ENCODE measurements at places on chromosomes 1 and 21.

DNA sequence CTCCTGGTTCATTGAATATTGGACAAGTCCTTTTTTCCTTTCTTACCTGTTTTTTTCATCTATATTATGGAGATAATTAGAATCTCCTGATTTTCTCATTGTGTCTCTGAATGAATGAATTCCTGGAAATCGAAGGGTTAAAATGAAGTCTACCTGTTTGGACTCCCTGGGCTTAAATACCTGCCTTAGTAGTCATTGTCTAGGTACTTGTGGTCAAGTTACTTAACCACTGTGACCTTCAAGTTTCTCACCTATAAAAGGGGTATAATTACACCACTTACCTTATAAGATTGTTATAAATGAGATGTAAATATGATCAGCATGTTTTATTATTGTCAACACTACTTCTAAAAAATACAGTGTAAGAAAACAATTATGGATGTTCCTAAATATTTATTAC is 9.0 kb upstream of the TBX19 start:
- no peak for DNase-seq

DNA sequence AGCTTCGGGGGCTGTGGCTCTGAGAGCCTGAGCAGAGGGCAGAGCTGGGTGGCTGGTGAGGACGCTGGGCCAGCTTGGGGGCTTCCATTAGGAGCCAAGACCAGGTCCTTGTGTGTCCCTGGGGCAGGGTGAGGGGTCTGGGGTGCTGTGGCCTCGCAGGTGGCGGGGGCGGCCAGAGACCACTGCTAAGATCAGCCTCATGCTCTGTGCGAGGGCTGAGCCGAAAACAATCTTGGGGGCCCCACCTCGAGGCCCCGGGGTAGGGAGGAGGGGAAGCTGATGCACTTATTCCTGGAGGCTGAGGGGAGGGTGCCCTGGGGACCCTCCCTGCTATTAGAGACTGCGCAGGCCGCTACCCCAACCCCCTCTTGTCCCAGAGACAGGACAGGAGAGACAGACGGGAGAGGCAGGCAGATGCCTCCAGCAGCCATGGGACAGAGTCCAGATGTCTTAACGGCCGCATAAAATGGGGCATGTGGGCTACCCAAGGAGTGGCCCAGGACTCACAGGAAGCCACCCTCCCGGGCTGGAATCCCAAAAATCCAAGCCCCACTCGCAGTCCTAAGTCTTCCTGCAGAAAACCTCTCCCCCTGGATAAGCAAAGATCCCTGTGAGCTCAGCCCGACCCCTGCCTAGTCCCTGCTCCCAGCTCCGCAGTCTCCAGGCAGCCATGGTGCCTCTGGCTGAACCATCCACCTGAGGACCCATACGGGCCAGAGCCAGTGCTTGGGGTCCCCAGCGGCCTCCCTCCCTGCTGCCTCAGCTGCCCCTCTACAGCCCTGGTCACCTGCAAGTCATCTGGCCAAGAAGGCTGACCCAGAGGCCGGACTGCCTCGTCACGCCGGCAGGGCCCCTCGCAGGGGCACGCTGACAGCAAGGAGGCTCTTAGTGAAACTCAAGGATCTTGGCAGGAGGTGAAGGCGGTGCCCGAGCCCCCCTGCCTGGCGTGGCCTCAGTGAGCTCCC is 43.6 kb upstream of the COL18A1 start:
- DNase-seq, result no peak

DNA sequence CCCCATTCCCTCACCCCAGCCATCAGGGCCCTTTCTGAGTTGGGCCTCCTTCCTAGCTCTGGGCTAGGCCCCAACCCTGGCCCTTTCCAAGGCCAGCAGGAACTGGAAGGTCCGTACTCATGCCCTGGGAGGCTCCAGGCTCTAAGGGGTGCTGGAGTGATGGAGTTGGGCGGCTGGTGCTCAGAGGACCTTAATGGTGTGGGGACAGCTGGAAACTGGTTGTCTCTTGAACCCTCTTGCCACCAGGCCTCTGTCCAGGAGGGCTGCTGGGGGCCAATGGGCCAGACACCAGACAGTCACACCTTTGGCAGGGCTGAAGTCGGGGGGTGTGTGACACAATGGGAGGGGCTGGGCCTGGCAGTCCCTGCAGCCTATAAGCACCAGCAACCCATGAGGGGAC is 9.2 kb upstream of the PADI1 start:
- no peak for DNase-seq

GRCh38 chr1:201551877-201552731 is 13.2 kb downstream of the NAV1 start:
- DNase-seq, result no peak

- no peak for DNase-seq
Measured at GRCh38 chr1:183000167-183000962, 22.9 kb upstream of the LAMC1 start.

DNA sequence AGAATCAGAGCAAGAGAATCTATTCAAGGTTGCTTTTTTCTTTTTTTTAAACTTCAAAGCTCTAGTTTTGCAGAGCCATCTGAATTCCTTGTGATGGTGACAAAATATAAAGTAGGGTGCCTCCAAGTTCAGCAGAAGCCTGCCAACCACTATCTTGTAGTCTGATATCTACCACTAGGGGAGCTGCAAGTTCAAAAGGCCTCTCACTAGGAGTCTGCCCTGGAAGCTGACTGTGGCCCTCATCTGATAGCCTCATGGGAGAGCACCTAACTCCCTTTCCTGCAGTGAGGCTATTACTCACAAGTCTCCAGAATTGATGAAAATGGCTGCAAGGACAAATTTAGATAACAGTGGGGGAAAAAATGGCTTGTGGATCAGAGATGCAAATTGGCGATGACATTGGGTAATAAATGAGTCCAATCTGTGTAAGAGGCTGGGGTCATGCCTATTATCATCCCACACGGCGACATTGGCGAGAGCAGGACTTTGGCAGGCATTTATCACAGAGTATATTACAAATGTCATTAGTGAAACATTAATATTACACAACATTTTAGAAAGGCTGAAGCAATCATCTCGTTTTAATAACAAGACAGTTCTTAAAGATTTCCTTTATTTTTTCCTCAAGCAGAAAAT is 10.7 kb upstream of the ZP4 start:
- no peak for DNase-seq

GRCh38 chr1:63779338-63780211 is 5.8 kb downstream of the ROR1 start:
- no peak for DNase-seq

DNA sequence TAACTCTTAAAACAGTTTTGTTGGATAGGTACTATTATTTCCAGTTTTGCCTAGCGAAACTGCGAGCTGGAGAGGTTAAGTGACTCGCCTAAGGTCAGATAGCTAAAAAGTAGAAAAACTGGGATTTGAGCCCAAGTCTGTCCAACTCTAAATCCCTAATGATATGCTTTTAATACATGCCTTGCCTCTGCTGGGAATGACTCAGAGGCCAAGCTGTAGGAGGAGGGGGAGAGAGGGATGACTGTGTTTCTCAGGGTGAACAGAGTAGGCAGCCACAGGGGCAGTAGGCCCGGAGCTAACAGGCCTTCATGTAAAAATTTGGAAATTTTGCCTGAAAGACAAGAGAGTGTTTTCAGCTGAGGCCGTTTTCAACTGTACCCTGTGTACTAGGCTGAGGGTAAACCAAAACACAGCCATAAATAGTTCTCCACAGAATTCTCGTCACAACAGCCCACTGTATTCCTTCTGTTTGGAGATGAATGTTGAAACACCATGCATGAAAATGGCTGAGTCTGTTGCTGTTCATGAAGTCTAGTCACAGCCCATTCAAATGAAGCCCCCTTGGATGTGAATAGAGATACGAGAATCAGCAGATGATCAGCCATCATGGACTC is 107.5 kb upstream of the HOOK1 start:
- DNase-seq, result peak; percentile 84

GRCh38 chr1:18160290-18160942 is 52.8 kb downstream of the IGSF21 start:
- no peak for DNase-seq

GRCh38 chr1:9291914-9292360 is 757 bp upstream of the SPSB1 start:
- DNase-seq, result no peak

GRCh38 chr21:27776925-27777553 is 810.2 kb upstream of the ADAMTS5 start:
- DNase-seq, result no peak

GRCh38 chr1:19495000-19495656 is 9.8 kb upstream of the CAPZB start:
- DNase-seq, result no peak

GRCh38 chr1:160830321-160831153 is 32.1 kb downstream of the CD244 start:
- DNase-seq, result no peak

GRCh38 chr1:65694126-65694525 is 98.6 kb upstream of the PDE4B start:
- DNase-seq, result no peak

DNA sequence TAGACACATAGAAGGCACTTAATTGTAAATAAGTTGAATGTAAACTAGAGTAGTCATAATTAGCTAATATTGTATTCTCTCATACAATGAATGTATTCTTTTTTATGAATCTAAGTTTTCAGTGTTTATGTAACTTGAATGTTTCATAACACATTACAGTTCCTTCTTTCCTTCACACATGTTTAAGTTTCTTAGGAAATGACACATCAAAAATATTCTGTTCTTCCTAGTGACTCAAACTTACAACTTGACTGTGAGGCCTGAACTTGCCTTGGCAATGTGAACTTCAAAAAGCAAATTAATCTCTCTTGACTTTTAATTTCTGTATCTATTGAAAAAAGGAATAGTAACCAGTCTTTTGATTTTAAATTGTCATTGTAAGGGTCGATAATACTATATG is 700.1 kb downstream of the KCNT2 start:
- DNase-seq, result no peak

Data from non-pigmented ciliary epithelial cell (primary cell).